Posterior cingulate gyrus (tissue), 11 donors: ENCODE measurements at places on chromosomes 16 and 17.
A peak's percentile ranks its signal among the peaks of the same experiment; 100 is the strongest.

DNA sequence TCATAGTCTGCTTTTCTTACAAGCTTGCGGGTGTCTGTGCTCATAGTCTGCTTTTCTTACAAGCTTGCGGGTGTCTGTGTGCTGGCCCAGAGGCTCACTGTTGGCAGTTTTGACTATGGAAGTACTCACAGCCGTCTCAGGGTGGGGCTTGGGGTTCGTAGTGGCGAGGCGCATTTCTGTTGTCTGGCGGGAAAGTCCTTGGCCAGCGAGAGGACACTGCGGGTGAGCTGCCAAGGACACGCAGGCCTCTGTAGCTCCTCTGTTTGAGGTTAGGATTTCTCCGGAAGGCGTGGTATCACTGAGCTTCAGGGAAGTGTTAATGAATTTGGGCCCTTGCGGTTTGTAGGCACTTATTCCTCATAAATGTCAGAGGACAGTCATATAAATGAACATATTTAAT, 13.5 kb downstream of the TBCD start:
- no peak for DNase-seq

- DNase-seq, result no peak
Measured at GRCh38 chr17:6701719-6702118, 11.4 kb downstream of the SLC13A5 start.

DNA sequence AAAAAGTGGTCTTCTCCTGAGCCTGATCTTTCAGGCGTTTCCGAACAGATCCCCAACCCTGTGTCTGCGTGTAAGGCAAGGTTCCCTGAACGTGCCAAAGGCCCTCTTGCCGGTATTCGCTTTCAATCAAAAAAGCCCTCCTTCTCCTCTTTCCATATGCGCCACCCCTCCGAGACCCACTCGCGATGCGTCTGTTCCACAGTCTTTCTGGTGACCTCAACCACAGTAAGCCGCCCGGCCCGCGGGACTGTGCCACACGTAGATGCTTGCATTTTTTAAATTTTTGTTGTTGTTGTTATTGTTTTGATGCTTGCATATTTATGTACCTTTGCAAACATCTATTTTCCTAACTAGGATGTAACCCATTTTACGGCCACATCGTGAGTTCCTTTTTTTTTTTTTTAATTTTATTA, 607 bp upstream of the PRPSAP1 start:
- DNase-seq, result no peak

DNA sequence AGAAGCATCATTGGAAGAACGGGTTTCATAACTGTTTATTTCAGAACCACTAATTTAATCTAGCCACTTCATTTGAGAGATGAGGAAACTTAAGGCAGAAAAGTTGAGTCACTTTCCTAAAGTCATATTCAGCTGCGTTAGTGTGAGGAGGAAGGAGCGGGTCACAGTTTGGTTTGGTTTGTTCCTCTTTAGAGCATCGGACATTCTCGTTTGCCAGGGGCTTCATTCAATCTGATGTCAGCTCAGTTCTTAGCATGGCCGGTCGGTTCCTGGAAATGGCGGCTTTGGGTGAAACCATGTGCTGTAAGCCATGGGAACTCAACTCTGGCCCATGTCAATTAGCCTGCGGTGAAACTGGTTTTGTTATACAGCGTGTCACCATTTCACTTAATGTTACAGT, 186.5 kb downstream of the LGALS9B start:
- no peak for DNase-seq

DNA sequence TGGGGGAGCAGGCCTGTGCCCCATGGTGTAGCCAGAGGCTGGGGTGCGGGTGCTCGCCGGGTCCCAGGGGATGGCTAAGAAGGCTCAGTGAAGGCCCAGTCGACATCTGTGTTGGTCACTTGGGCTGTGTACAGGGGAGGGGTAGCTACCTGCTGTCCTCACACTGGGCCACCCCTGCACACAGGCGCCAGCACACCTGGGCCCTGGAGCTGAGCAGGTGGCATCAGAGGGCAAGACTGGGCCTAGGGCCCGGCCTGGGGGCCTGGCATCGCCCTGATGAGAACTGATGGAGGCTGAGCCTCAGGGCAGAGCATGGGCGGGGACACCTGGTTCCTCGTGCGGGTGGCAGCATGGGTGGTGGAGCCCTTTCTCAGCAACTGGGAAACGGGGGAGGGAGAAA, 870 bp upstream of the CTRB2 start:
- DNase-seq, result peak; percentile 14

- no peak for DNase-seq
Measured at GRCh38 chr16:35908152-35908551, 2448.7 kb downstream of the TP53TG3F start.

DNA sequence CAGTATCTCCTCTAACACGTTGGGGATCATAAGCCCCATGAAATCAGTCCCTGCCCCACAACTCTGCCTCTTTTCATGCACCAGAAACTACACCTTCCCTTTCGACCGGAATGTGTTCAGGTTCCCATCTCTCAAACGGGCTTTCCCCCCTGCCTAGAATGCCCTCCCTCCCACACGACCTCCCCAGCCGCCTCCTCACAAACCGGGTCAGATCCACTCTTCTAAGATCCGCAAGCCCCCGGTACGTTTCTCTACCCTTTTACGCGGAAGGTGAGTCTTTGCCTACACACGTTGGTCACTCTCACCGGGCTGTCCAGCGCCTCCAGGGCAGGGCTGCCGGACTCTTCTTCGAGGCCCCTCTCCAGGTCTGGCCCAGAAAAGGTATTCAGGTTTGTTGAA, 708 bp downstream of the DHX33 start:
- no peak for DNase-seq

DNA sequence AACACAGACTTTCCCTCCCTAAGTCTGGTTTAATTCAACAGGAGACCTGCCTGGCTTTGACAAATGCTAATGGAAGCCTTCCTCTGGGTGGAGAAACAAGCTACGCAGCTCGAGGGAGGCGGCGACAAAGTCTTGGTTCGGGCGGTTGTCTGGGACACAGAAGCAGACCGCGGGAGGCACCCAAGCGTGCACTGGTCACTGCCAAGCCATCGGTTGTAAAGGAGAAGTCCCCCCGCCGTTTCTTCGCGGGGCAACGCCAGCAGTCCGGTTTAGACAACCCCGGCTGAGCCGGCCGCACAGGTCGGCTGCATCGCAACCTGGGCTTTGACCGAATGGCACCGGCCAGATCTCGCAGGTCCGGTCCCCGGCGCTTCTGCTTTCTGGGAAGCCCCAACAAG, 586 bp downstream of the GLYR1 start:
- DNase-seq, result peak; percentile 86

- no peak for DNase-seq
Measured at GRCh38 chr17:40342504-40343218, 21.9 kb downstream of the GJD3 start.

DNA sequence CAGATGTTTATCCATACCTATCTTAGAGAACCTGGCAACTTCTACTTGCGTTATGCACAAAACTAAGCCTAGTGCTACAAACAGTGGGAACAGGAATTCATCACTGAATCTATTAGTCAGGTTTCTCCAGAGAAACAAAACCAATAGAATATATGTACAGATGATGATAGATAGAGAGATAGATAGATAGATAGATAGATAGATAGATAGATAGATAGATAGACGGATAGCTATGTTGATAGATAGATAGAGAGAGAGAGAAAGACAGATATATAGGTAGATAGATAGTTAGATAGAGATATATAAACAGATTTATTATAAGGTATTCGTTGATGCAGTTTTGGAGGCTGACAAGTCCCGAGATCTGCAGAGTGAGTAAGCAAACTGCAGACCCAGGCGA, 495.6 kb downstream of the TMEM114 start:
- no peak for DNase-seq

GRCh38 chr17:29178750-29179231, 1.4 kb downstream of the MYO18A start:
- DNase-seq, result no peak

DNA sequence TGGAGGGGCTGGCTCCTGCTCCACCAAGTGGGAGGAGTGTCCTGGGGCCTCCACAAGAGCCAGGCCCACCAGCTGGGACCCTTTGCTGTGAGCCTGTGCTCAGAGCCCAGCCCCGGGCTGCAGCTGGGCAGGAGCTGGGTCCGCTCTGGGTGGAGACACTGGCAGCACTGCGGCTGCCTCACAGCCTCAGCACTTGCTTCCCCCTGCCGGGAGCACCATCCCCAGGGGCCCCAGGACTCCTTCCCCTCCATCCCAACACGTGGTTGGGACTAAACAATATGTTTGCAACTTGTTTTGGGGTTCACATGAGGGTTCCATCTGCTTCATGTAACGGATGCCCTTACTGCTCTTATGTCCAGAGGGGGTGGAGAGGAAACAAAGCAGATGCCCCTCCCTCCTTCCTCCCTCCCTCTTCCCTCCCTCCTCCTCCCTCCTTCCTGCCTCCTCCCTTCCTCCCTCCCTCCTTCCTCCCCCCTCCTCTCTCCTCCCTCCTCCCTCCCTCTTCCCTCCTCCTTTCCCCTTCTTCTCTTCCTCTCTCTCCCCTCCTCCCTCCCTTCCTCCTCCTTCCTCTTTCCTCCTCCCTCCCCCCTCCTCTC, 16.3 kb upstream of the CBFA2T3 start:
- no peak for DNase-seq

GRCh38 chr17:3730881-3731429, 7.3 kb downstream of the HASPIN start:
- DNase-seq, result peak; percentile 21

GRCh38 chr17:77615703-77616253, 342.7 kb upstream of the TNRC6C start:
- no peak for DNase-seq

DNA sequence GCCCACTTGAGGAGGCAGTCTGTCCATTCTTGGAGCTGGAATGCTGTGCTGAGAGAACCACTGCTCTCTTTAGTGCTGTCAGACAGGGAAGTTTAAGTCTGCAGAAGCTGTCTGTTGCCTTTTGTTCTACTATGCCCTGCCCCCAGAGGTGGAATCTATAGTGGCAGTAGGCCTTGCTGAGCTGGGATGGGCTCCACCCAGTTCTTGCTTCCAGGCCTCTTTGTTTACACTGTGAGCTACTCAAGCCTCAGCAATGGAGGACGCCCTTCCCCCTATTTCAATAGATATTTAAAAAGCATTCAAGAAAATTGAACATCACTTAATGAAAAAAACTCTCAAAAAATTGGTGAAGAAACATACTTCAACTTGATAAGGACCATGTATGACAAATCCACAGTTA, 313.5 kb downstream of the PHKB start:
- DNase-seq, result no peak

DNA sequence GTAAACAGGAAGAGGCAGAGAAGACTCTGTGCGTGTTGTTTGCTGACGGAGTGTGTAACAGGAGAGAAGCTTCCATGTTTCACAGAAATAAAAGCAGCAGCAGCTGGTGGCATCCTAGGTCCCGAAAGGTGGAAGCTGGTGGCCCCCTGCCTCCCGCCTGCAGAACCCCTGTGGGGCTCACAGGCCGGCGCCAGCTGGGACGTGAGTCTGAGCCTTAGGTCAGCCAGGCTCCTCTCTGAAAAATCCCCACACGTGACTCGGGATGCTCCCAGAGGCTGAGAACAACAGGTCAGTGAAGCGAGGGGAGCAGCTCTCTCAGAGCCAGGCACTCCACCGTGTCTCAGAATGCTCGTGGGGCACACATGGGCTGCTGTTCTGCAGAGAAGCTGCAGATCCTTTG, 27.4 kb downstream of the TMEM204 start:
- no peak for DNase-seq

DNA sequence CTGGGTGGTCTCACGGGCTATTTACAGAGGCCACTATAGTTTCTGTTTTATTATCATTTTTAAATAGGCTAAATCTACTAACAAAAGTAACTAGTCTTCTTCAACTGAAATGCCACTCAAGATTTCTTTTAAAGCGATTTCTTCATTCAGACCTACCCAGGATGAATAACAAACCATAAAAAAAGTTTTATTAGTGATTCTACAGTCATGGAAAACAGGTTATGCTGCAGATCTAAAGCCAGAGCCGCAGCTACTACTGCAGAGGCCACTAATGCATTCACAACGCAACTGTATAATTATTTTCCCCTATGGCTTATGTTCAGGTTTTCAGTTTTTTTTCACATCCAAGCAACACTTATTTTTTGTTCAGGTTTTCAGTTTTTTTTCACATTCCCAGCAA, 136.2 kb upstream of the AXIN2 start:
- no peak for DNase-seq

DNA sequence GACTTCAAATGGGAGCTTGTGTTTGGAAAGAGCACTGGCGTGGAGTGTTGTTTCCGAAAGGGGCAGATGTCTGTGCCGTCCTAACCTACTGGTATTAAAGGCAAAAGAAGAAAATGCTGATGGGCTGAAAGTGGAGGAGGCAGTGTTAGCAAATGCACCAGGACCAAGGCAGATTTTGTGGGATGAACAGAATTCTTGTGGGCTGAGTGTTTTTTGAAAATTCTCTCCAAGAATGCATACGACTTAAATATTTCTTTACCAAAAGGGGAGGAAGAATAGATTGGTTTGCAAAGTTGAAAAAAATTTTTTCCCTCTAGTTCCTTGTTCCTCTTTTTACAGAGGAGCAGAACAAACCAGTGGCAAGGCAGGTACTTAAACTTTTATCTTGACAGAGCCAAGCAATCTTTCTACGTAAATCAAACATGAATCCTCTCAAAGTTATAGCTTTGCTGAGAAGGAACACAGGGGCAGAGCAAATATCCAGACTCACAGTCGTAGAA, 16.8 kb downstream of the MARCHF10 start:
- no peak for DNase-seq

GRCh38 chr16:11715246-11715947, 27.3 kb downstream of the TXNDC11 start:
- no peak for DNase-seq

- no peak for DNase-seq
Measured at GRCh38 chr16:4200781-4201137, 41.1 kb downstream of the SRL start.

GRCh38 chr17:46154151-46154816, 38.9 kb downstream of the KANSL1 start:
- DNase-seq, result no peak

GRCh38 chr17:67477687-67478086, 100.6 kb downstream of the PITPNC1 start:
- DNase-seq, result no peak

- no peak for DNase-seq
Measured at GRCh38 chr16:29809031-29809747, 2.8 kb upstream of the PRRT2 start.

DNA sequence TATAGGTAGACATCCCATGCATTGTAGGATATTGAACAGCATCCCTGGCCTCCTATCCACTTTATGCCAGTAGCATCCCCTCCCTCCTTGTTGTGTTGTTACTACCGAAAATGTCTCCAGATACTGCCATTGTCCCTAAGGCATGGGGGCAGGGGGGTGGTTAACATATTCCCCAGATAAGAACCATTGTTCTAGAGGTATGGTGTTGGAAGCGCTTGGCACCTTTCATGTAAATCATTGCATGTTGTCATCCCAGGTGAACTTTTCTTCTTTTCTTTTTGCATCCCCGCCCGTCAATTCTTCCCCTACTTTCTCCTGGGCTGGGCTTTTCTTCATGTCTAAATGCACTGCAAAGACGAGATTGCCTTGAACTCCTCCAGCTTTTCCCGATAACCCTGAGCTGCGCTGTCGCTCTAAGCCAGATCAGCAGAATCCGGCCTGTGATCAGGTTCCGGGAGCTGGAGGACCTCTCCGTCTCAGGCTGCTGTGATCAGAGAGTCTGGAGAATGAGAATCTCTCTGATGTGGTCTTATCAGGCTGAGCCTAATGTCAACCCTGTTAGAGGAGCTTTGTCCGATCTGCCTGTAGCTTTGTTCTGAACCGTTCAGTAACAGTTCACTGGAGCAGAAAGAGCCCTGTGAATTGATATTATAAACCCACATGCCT, 76.2 kb downstream of the RBFOX1 start:
- DNase-seq, result no peak

GRCh38 chr17:74671031-74671771, 41.5 kb downstream of the CD300LF start:
- peak; percentile 49 for DNase-seq
